ENCODE measurements at places on chromosomes 3 and 15. TPM values are rescaled to one million over a fixed set of nuclear protein-coding genes. Genes with fewer than 3 reads are reported as not detected.

The OR5H2 gene
- not detected for total RNA-seq

The CCR9 gene
- not detected for total RNA-seq

The VEPH1 gene
- total RNA-seq = 26.0 TPM

- H3K27ac ChIP-seq = no peak overlapping the region
- H3K4me1 ChIP-seq = peaks cover 34% of the 10 kb centered on the region
- H3K4me3 ChIP-seq = peak overlapping the region; percentile 70
- H3K36me3 ChIP-seq = peaks cover 25% of the 10 kb centered on the region
These were observed 2.2 kb downstream of the NPTN start for GRCh38 chr15:73630921-73631362.

- peaks cover 16% of the 10 kb centered on the region for H3K4me1 ChIP-seq
- peak overlapping the region; percentile 68 for H3K27ac ChIP-seq
- H3K36me3 ChIP-seq = peaks cover 6% of the 10 kb centered on the region
- H3K27me3 ChIP-seq = no peaks in the 10 kb centered on the region
- H3K4me3 ChIP-seq = peak overlapping the region; percentile 76
These were observed 38.5 kb downstream of the PYDC2 start for GRCh38 chr3:191499307-191500080.

GRCh38 chr15:31214864-31215489 lies 111.7 kb upstream of the KLF13 start:
- no peaks in the 10 kb centered on the region for H3K27me3 ChIP-seq
- H3K36me3 ChIP-seq = peaks cover 11% of the 10 kb centered on the region
- H3K4me3 ChIP-seq = peak overlapping the region; percentile 63
- no peak overlapping the region for H3K27ac ChIP-seq
